ENCODE measurements at places on chromosomes 2 and 18.
A peak's percentile ranks its signal among the peaks of the same experiment; 100 is the strongest.

DNA sequence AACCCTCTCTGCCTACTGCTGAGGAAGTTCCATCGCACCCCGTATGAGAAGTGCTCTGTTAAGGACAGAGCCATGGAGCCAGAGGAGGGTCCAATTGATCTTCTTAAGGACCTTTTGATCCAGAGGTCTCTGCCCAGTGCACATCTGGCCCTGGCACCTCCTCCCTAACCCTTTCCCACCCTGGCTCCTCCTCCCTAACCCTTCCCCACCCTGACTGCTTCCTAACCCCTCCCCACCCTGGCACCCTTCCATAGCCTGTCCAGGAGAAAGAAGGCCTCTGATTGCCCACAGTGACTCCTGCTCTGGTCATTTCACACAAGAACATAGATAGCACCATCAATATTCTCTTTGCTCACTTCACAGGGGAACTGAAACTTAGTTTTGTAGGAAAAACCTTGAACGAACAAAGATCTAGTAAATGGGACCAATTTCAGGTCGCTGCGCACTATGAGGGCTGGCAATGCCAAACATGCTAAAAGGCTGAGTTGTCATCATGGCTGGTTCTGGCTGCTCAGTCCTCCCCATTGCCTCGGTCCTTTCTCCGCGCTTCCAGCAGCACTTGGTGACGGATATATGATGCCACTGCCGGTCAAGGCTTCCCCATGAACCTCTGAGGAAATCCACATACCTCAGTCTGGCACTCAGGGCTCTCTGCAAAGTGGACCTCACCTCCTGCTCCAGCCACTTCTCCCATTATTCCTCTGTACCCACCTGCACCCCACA, 49.2 kb downstream of the PKDCC start:
- no peak for DNase-seq

DNA sequence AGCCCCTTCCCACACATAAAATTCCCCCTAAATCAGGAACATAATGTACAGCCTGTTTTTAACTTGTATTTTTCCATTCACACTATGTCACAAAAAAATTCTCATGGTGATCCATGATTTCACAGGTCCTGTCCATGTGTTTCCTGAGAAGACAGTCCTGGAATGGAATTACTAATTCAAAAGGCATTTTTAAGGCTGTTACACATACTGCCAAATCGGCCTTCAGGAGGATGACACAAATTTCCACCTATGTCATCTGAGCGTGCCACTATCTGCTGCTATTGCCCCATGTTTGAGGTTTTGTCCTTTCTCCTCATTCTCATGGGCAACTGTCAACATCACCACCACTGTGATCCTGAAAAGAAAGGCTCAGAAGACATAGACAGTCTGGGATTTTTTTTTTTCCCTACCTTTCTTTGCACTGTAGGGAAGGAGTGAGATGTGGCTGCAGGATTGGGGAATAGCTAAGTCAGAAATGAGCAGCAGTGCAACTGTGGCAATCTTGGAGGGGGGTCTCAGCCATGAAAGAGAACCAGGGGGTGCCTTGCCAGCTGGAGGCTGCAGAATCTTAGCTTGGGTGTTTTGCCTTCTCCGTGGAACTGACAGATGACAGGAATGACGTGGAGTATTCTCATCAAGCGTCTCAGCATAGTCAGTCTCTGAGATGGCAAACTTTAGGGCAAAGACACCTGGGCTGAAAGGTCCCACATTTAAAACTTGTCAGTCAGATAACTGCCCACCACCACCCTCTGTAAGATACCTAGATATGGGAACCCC, 73.4 kb downstream of the MARCHF4 start:
- DNase-seq, result no peak

DNA sequence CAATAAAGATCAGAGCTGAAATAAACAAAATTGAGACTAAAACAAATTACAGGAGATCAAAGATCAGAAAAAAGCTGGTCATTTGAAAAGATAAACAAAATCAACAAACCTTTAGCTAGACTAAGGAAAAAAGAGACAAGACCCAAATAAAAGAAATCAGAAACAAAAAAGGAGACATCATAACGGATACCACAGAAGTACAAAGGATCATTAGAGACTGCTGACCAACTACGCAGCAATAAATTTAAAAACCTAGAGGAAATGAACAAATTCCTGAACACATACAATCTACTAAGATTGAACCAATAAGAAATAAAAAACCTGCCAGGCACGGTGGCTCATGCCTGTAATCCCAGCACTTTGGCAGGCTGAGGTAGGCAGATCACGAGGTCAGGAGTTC, 33.7 kb downstream of the USP34 start:
- no peak for DNase-seq

DNA sequence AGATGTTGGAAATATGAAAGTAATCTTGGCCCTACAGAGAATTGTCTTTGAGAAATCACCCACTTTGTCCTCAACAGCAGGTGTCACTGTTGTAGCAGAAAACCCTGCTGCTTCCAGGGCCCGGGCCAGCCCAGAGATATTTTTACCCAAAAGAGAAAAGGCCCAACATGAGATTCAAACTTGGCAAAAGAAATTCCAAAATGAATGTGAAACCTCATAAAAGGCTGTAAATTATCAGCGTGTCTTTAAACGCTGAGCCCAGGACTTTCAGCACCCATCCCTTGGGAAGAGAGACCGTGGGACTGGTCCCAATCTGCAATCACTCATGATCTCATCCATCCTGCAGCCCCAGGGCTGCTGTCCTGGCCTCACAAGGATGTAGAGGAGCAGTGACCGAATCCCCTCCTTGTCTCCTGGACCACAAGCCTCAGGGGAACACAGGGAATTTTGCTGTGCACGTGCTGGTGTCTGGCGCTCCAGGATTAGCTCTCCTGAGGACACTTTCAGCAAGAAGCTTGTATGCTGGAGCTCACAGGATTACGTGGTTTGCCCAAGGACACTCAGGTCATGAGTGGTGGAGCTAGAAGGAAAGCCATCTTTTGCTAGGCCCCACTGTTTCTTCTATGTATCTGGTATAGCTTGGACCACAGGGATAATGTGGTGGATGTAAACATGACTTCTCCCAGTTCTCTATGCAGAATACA, 202.1 kb downstream of the RNF144A start:
- peak; percentile 6 for DNase-seq

DNA sequence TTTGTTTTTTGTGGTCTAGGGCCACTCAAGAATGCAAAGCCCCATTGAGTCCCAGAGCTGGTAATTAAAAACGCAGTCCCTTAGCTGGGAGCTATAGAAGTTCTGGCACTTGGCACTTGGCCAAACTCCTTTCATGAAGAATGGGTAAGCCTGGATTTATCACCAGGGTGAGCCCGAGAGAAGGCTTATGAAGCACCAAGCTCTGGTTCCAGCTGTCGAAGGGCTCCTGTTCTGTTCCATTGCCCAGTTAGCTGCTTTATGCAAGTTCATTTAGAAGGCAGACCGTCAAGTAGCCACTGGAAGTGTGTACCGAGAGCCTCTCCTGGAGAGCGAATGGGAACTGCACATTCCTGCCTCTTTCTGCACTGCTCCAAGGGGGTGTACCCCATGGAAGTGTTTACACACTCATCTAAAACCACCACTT, 14.2 kb downstream of the ECEL1 start:
- no peak for DNase-seq

GRCh38 chr2:44942304-44943030, 965 bp downstream of the SIX3 start:
- no peak for DNase-seq

- no peak for DNase-seq
These were observed 19.8 kb downstream of the DTYMK start for GRCh38 chr2:241666627-241667400.

GRCh38 chr2:176395273-176395854, 126.1 kb downstream of the MTX2 start:
- no peak for DNase-seq

- peak; percentile 25 for DNase-seq
These were observed 75.8 kb downstream of the LONRF2 start for GRCh38 chr2:100246163-100247145.

DNA sequence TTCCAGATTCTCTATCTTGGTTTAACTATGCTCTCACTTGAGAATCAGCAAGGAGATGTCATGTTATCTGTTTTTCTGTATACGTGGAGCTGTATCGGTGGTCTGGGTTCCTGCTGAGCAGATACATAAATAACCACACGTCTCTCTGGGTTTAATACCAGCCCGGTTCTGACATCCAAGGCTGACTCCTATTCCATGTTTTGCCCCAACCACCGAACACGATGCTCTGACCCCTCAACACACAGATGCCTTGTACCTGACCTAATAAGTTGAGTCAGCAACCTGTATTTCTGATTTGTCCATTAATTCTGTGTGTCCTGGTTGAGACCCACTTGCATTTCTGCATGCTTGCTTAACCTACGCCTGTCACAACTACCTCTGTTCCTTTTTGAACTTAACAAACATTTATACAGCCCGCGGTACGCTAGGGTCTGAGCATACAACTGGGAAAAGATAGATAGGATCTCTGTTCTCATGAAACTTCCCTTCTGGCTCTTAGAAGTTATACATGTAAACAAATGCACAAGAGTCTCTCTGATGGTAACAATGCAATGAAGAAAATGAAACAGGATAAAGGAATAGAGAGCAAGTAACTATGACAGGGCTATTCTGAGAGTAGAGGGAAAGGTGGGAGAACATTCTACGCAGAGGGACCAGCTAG, 480.4 kb downstream of the PARD3B start:
- DNase-seq, result no peak

DNA sequence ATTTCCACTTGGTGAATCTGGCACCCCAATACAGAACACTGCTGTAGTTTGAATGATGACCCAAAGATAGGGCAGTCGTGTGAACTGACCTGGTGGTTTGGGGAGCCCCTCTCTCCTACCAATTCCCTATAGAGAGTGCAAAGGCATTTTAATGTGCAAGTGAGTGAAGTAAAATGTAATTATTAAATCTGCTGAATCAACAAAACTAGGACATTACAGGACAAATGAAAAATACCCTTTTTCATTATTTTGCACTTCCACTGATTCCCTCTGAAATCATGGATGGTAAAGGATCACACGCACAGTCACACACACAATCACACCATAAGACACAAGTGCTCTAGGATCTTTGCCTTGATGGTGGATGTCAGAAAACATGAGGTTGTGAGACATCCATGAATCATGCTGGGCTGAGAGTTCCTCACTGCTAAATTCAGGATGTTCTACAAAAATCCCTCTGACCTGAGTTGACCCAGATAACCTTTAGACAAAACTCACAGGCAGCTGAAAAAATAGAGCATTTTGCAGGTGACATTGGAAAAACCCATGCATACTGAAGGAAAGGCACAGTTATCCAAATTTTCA, 197.4 kb downstream of the FBXO15 start:
- DNase-seq, result no peak

- no peak for DNase-seq
These were observed 153.3 kb upstream of the ITGA6 start for GRCh38 chr2:172273910-172274571.

DNA sequence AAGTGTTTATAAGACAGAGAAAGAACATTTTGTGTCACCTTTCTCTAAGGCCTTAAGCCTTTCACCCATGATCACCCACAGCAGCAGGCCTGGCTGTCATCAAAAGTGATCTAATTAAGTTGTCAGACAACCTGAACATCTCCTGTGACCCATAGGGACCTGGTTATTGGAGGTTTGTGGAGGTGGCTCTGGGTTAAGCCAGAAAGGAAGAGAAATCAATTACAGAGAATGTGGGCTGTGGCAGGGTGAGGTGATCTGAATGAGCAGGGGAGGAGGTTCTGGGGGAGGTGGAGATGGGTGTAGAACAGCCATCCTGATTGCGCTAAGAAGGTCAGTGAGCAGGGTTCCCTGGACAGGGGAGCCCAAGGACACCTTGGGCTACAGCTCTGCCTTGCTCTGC, 170.8 kb downstream of the FSHR start:
- DNase-seq, result no peak

DNA sequence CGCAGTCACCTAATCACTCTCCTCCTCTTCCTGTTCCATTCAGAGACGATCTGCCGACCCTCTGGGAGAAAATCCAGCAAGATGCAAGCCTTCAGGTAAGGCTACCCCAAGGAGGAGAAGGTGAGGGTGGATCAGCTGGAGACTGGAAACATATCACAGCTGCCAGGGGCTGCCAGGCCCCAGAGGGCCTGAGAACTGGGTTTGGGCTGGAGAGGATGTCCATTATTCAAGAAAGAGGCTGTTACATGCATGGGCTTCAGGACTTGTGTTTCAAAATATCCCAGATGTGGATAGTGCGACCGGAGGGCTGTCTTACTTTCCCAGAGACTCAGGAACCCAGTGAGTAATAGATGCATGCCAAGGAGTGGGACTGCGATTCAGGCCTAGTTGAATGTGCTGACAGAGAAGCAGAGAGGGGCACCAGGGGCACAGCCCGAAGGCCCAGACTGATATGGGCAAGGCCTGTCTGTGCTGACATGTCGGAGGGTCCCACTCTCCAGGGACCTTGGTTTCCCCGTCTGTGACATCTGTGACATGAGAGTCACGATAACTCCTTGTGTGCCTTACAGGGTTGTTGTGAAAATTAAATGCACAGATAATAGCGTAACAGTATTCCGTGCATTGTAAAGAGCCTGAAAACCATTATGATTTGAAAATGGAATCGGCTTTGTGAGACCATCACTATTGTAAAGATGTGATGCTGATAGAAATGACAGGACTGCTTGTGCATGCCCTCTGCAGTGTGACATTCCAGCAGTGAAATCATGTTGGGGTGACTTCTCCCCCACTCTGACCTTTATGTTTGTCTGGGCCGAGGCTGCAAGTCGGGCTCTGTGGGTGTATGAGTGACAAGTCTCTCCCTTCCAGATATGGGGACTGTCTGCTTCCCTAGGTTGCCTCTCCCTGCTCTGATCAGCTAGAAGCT, 510 bp downstream of the IL1RN start:
- no peak for DNase-seq

DNA sequence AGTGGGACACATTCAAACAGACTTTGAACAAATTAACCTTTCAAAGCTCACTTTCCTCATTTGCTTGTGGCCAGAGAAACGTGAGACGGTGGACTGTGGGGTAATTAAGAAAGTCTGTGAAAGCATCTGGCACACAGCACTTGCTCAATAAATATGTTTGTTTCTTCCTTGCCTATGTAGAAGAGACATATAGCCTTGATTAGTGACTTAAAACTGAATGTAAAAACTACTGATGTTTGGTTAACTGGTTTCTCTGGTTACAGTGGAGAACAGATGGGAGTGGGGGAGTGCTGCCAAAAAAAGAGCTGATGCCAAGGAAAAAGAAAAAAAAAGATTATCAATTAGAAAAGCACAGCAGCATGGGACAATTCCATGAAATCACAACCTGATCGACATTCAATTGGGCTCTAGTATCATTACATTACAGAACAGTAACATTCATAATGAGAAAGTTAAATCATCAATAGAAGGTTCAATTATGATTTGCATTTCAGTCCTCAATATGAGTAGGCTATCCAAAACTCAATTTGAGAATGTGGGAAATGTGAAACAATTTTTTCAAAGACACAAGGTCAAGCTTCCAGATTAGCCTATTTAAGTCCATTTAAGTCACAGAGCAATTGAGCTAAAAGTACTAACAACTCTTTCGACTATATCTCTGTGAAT, 14.7 kb downstream of the CUL3 start:
- no peak for DNase-seq

Measured in CD4-positive, alpha-beta T cell treated with Interferon alpha-2 for 1 hour (primary cell).